Colonic mucosa (tissue), 4 donors: ENCODE measurements at places on chromosomes 7 and 10. TPM values are rescaled to one million over a fixed set of nuclear protein-coding genes. Genes with fewer than 3 reads are reported as not detected.

The TMEM229A gene
- not detected for total RNA-seq

The NYAP1 gene
- total RNA-seq, result 0.69 TPM

The ETV1 gene
- 1.6 TPM for total RNA-seq

The TMEM254 gene
- 32.0 TPM for total RNA-seq

GRCh38 chr10:69101451-69102095 lies 13.7 kb downstream of the SRGN start:
- DNase-seq, result no peak

DNA sequence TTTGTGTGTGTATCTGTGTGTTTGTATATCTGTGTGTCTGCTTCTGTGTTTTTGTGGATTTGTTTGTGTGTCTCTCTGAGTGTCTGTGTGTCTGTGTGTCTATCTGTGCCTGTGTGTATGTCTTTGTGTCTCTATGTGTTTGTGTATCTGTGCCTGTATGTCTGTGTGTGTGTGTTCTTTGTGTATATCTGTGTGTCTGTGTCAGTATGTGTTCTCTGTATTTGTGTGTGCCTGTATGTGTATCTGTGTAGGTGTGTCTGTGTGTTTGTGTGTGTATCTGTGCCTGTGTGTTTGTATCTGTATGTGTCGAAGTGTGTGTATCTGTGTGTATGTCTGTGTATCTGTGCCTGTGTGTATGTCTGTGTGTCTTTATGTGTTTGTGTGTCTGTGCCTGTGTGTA lies 118.2 kb downstream of the SH2D4B start:
- DNase-seq, result no peak

GRCh38 chr10:42989481-42989921 lies 87.4 kb upstream of the RET start:
- peak; percentile 13 for DNase-seq
